ENCODE measurements at places on chromosomes 11 and 22.

GRCh38 chr11:20193307-20193706 lies 33.0 kb upstream of the DBX1 start:
- DNase-seq, result no peak

- no peak for DNase-seq
Measured at GRCh38 chr11:76798671-76799065, 15.5 kb downstream of the TSKU start.

- no peak for DNase-seq
Measured at GRCh38 chr11:106733635-106734034, 284.6 kb downstream of the GUCY1A2 start.

DNA sequence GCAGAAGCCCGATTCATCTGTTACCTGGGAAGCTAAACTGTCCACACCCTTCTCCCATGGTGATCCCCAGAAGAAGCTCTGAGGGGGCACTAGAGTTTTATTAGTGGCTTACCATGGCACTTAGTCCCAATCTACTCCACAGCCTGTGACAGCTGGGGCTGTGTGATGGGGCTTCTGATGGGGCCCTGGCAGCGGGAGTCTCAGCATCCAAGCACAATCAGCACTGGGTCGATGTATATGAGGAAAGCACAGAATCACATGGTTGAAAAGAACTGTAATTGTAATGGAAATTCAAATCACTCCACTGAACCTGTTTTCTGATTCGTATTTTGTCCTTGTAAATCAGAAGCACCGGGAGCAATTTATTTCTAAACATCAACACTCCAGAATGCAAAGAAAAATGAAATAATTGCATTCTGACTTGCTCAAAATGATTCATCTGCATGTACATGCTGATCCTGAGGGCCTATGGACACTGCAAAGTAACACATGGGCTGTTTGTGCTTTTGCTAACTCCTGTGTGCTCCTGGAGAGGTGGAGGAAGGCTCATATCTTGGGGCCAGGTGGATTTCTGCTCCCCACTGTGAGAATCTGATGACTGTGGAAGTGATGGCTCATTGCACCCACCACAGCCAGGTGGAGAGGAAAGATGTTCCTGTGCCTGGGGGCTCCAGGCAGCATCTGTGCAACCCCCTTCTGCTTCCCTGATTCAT lies 203.0 kb downstream of the KIRREL3 start:
- no peak for DNase-seq

DNA sequence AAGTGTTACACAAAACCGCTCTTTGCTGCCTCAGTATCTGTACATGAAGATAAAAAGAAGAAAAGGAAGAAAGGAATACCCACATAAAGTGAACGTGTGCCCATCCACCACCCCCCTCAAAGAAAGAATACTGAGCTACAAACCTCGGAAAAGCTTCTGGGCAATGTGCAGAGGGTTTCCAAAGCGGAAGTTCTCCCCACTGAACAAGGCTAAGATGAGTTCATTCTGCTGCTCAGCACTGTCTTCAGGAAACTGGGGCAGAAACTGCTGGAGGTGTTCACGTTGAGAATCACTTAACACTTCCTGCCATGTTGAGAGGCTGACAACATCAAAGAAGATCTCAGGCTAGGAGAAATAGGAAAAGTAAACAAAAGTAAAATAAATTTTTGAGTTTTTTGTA lies 6.9 kb downstream of the NFRKB start:
- no peak for DNase-seq

DNA sequence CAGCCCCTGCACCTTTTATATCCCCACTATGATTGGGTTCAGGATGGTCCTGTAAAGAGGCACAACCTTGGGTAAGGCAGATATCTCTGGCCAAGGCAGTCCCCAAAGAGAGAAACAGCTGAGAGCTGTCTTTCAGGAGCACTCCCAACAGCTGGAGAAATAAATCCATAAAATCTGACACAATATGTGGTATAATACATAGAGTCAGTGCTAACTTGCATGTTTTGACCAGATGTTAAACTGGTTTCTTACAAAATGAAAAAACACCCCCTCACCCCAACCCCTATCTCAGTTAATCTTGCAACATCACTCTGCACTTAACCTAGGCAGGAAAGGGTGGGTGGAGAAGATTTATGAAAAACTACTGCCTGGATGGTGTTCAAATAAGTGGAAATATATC lies 44.0 kb upstream of the C11orf87 start:
- no peak for DNase-seq

- DNase-seq, result no peak
Measured at GRCh38 chr11:68074584-68075352, 35.9 kb downstream of the TCIRG1 start.

DNA sequence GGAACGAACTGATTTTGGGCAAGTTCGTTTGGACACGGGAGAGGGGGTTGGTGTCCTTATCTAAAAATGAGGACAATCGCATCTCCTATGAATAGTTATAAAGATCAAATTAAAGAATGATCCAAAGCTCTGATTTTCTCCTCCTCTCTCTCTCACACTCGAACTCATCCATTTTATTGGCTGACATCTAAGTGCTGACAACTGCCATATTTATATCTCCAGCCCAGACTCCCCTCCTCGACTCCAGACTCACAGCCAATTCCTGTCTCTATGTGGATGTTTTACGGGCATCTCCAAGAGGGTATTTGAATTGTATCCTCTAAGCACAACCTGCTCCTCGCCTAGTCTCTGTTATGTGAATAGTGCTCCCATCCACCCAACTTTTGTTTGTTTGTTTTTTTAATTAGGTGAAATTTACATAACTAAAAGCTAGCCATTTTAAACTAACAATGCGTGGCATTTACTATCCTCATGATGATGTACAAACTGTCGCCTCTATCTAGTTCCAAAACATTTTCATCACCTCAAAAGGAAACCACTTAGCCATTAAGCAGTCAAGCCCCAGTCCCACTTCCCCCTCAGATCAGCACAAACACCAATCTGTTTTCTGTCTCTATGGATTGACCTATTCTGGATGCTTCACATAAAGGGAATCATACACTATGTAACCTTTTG lies 4.0 kb downstream of the SYN3 start:
- no peak for DNase-seq

DNA sequence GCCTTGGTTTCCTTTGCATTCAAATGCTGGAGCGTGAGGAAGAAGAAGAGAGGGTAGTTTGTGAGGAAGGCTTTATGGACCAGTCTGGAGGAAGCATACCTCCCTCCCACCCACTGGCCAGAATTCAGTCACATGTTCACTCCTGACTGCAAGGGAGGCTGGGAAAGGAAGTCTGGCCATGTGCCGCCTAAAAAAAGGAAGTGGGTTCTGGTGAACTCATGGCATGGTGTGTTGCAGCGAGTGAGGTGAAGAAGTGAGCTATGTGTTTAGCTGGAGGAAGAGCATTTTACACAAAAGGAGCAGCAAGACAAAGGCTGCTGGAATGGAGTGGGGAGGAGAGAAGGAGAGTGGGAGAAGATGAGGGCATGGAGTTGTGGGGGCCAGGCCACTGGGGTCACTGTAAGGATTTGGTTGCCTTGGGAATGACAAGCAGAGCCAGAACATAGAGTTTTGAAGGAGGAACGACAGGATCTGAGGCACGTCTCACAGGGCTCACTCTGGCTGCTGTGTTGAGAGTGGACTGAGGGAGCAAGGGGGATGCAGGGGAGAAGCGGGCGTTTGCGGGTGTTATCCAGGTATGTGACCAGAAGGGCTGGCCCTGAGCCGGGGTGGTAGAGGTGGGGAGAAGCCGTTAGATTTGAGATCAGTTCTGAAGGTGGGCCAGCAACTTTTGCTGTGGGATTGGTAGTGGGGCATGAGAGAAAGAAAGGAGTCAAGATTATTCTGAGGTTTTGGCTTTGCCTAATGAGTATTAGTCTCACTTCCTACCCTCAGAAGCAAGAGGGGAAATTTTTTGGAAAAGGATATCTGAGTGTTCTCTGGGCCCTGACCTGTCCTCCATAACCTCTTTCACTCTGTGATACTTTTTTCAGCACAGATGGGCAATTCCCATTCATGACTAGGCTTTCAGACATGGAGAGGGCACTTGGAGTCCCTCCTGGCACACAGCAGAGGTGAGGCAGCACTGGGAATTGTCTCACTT lies 26.4 kb downstream of the BMAL1 start:
- DNase-seq, result no peak

GRCh38 chr11:86101941-86102407 lies 33.1 kb upstream of the PICALM start:
- no peak for DNase-seq

DNA sequence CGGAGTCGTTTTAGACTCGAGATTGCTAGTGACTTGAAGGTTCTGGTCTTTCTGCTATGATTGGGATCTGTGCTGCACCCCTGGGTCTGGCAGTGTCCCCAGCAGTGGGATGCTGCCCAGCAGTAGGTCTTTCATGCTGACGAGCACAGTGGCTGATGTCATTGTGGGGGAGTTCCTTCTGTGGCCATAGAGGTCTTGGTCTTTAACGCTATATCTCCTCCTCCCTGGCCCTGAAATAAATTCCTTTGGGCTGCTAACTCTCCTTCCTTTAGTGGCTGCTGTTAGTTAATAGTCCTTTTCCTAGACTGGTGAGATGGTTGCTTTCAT lies 136.3 kb downstream of the TEAD1 start:
- no peak for DNase-seq

DNA sequence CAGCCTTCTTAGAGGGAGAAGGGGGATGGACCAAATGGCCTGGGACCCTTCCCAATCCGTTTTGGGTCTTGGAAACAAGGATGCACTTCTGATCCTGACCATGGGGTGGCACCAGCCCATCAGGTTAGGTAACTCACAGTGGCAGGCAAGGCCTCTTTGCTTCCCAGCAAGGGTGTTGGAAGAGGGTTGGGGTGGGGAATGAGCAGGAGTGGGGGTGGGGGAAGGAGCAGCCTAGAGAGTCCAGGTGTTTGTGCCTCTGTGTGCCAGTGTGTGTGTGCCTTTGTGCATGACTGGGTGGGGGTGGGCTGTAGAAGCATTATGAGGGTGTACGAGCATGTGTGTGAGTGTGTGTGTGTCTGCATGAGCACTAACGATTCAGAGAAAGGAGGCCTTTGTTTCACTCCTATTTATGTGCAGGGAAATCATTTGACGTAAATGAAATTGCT lies 213.1 kb downstream of the INSC start:
- DNase-seq, result no peak

DNA sequence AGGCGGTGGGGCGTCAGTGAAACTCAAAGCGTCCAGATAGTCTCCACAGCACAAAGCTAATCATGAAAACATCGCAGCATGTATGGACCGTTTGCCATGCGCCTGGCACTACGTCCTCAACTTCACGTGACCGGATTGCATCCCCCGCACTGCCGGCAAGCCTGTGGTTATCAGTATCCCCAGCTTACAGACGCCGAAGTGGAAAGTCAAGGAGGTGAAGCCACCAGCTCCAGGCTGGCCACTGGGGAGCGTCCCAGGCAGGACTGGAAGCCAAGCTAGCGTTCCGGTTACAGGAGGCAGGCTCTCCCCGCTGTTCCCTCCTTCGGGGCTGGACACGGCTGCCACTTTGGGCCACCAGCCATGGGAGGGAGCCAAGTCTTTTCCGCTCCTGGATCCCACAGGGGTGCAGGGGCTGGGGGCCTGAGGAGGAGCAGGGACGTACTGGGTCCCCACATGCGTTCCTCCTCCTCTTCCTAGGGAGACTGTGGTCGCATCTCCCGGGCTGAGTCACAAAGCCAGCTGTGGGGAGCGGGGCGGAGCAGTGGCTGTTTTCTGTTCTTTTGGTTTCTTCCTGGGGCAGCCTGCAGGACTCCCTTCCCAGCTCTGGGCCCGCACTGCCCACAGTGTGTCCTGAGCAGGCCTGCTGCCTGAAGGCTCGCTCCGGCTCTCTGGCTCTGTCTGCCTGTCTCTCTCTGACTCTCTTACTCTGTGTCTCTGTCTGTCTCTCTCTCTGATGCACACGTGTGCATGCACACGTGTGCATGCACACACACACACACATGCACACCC lies 4.3 kb upstream of the OSBPL5 start:
- DNase-seq, result no peak

DNA sequence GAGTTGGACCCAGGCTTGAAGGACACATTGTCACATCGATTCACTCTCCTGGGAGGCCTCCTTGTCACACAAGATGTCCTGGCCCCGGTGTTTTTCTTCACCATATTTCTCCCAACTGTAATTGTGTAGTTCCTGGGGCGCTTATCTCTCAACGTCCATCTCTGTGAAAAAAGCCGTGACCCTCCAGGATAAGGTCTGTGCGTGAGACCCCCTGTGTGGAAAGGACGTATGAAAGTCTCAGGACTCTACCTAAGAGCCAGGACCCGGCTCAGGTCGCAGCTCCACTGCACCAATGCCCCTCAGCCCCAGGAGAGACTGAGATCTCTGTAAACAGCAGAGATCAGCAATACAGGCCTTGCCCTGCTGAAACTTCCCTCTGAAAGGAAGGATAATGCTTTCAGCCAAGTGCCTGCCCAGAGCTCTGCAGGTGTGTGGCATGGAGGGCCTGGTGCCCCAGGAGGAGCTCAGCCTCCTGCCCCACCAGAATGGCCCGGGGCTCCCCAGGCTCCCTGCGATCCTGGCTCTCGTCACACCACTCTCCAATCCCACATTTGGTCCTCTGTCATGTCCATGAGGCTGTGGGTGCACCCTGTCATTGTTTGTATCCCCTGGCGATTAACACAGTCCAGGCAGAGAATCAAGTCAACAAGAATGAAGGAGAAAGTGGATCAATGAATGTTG lies 119.2 kb upstream of the TMEM45B start:
- DNase-seq, result no peak

- no peak for DNase-seq
Measured at GRCh38 chr11:47342854-47343253, 9.6 kb downstream of the MYBPC3 start.

GRCh38 chr11:83122050-83122449 lies 34.9 kb upstream of the PCF11 start:
- no peak for DNase-seq

- no peak for DNase-seq
Measured at GRCh38 chr11:123434262-123434661, 4.2 kb downstream of the GRAMD1B start.

- no peak for DNase-seq
Measured at GRCh38 chr11:113153847-113154246, 160.5 kb upstream of the TTC12 start.

GRCh38 chr22:17592201-17592600 lies 28.9 kb downstream of the SLC25A18 start:
- DNase-seq, result no peak

GRCh38 chr11:60918939-60919265 lies 4.9 kb downstream of the TMEM109 start:
- no peak for DNase-seq

DNA sequence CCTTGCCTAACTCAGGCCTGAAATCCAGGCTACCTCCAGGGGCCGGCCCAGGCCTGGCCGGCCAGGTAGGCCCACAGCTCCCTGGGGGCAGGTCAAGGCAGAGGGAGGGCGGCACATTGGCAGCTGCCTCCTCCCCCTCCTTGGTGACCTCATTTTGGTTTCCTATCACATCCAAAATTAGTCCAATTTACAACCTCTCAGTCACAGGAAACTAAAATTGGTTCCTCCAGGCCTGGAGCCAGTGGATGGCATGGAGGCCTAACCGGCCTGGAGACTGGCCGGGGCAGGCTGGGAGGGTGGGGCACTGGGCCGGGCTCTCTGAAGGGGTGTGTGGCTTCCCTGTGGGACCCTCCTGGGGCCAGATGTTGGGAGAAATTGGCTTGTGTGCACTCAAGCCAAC lies 35.9 kb downstream of the LRRC10B start:
- DNase-seq, result no peak
